ENCODE measurements at places on chromosomes 2 and 18. TPM values are rescaled to one million over a fixed set of nuclear protein-coding genes. Genes with fewer than 3 reads are reported as not detected.
A peak's percentile ranks its signal among the peaks of the same experiment; 100 is the strongest.

- no peak for DNase-seq
These were observed 112.1 kb downstream of the TCF4 start for GRCh38 chr18:55475916-55476315.

DNA sequence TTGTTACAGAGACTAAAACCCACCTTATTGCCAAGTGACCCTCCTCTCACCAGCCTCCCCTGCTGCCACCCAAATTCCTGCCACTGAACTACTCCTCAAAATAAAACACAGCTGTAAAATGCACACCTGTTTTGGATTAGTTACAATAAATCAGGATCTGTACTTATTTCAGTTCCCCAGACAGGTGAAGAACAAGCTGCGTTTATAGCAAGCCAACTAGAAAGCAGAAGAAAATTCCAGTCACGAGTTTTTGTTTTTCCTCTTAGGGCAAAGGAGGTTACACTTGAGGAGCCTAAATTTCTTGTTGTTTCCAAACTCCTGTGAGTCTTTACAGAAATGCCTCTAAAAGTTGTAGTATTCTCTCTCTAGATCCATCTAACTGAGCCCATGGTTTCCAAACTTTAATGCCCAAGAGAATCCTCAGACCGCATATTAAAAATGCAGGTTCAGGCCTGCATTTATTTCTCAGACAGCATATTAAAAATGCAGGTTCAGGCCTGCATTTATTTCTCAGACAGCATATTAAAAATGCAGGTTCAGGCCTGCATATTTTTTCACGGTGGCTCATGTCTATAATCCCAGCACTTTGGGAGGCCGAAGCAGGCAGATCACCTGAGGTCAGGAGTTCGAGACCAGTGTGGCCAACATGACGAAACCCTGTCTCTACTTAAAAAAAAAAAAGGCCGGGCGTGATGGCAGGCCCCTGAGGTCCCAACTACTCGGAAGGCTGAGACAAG is 62.2 kb downstream of the ALPK2 start:
- no peak for DNase-seq

GRCh38 chr2:111048856-111049768 is 71.6 kb upstream of the BCL2L11 start:
- DNase-seq, result no peak

GRCh38 chr2:235960011-235960715 is 208.0 kb downstream of the GBX2 start:
- DNase-seq, result peak; percentile 55

HSBP1L1 gene
- total RNA-seq, result 7.9 TPM

Data from cardiac septum (tissue), 1 donor.